EH (cell line): ENCODE measurements at places on chromosomes 3 and 15.

GRCh38 chr3:5184499-5184898 is 3.0 kb upstream of the EDEM1 start:
- no peak for DNase-seq

DNA sequence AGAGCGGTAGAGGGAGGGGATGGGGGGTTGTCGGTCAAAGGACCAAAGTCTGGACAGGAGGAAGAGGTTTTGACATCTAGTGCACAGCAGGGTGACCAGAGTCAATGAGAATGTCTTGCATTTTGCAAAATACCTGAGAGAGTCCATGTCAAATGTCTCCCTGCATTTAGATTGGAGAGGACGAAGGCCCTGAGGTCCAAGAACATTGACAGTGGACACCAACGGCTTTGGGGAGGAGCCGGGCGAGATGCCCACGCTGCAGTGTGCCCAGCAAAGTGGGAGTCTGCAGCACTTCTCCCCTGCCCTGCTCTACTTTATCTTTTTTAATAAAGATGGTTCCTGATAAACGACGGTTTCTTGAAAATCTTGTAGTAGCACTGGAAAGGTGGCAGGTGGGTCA is 67.4 kb upstream of the TAMM41 start:
- DNase-seq, result no peak

DNA sequence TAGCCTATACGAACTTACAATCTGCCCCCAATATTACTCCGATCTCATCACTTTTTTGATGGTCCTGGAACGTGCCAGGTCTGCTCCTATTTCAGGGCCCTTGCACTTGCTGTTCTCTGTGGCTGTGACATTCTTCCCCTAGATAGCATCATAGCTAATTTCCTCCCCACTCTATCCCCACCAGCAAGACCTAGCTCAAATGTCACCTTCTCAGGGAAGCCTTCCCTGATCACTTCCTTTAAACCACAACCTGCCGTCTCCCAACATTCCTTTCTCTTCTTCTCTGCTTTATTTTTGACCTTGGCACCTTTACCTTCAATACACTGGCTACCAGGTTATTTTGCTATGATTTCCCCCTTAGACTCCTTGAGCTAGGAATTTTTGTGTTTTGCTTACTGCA is 5.3 kb upstream of the SMAD6 start:
- no peak for DNase-seq

GRCh38 chr3:178231645-178232044 is 304.6 kb upstream of the KCNMB2 start:
- DNase-seq, result peak; percentile 17

DNA sequence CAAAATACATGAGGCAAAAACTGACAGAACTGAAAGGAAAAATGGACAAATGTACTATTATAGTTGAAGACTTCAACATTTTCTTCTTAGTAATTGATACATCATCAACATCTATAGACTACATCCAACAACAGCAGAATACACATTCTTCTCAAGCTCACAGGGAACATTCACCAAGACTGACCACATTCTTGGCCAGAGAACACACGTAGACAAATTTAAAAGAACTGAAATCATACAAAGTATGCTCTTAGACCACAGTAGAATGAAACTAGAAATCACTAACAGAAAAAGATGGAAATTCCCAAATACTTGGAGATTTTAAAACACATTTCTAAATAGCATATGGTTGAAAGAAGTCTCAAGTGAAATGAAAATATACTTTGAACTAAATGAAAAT is 55.1 kb upstream of the NSMCE3 start:
- DNase-seq, result no peak

- DNase-seq, result peak; percentile 52
These were observed 9.5 kb downstream of the SMAD3 start for GRCh38 chr15:67074886-67075229.

DNA sequence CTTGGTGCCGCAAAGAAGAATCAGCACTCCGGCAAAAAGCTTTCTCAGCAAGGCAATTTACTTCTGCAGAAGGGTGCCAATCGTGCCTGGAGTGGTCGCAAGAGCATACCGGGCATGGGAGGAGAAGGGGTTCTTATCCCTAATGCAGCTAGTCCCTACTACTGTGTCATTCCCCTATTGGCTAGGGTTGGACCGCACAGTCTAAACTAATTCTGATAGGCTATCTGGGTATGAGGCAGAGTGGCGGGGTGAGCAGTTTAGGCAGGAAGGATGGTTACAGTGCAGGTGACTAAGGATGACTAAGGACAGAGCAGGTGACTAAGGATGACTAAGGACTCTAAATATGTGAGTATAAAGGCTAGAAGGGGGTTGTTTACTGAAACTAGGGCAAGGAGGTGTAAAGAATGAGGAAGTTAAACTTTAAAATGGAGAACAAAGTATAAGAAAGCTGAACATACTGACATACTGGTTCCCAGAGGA is 52.9 kb downstream of the PGBD4 start:
- DNase-seq, result peak; percentile 5

GRCh38 chr3:118968111-118968510 is 66.5 kb downstream of the IGSF11 start:
- no peak for DNase-seq

- DNase-seq, result no peak
These were observed 29.2 kb downstream of the XXYLT1 start for GRCh38 chr3:195241592-195242355.

DNA sequence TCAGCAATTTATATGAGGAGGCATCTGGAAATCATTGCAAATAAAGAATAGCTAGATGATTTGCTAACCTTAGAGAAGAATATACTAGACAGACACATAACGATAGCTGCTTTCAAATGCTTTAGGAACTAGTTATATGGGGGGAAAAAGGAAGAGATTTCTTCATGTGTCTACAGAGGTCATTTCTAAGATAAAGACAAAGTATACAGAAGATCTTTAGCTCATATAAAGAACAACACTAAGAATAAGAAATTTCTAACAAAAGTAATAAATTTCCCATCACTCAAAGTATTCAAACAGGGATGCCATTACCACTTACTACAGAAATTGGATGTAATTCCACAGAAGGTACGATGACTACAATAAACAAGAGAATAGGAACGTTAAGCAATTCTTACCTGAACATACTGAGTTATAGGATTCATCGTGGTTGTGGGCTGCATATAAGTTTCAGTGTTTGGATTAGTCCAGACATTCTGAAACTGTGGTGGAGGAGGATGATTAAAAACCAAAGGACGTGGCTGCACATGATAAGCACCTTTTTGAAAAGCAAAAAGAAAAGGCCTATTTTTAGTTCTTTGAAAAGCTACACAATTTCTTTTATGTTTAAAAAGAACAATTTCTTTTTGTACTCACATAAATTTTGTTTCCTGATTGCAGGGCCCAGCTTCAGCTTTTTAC is 8.7 kb downstream of the DAZL start:
- DNase-seq, result no peak

GRCh38 chr3:127740136-127740915 is 67.6 kb downstream of the ABTB1 start:
- DNase-seq, result no peak

DNA sequence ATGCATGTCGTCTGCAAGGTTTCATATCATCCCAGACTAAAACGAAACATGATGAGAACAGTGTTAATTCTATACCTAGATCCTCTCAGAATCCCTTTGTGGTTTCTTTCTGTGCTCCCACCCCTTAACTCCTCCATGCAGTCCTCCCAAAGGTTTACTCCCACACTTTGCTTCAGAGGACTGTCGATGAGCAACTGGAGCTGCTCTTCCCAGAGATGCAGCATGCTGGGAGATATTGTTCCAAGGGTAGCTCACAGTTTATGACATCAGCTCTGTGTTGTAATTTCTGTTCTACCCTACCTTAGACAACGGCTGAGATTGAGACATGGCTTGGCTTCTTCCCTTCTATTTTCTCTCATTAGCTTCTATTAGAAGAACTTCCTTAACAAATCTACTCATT is 313.0 kb upstream of the COL8A1 start:
- DNase-seq, result no peak

DNA sequence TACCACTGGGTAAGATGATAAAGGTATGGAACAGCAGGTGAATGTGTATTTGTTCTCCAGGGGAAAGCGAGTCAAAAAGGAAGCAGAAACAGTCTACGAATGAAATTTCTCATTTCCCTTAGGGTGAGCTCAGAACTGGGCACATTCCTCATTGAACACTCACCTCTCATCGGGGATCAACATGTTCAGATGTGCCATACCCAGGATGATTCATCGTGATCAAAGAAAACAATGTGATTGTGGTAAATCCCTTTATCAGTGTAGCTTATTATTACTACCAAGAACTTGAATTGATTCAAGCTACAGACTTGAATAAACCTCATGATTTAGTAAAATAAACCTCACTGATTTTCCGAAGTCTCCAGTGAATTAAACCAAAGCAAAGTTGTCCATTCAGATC is 72.1 kb downstream of the GJD2 start:
- peak; percentile 10 for DNase-seq

DNA sequence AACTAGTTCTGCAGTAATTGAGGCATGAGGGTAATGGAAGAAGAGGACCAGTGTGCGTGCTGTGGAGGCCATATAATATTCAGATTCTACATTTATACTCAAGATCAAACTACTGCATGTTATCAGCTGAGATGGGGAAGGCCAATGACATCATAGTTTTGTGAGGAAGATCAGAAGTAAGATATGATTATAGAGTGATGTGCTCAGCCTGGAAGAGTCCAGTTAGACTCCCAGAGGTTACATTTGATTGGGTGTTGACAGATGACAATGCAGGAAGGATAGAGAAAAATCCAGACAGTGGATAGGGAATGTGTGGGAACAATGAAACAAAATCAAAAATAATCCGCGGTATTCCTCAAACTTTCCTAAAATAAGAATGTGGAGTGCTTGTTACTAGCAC is 35.4 kb downstream of the GOLIM4 start:
- DNase-seq, result peak; percentile 20

GRCh38 chr3:134397755-134398154 is 23.5 kb upstream of the AMOTL2 start:
- DNase-seq, result no peak

GRCh38 chr15:40239693-40240618 is 1.1 kb downstream of the PAK6 start:
- DNase-seq, result no peak

GRCh38 chr3:15428539-15428938 is 1.1 kb downstream of the EAF1 start:
- peak; percentile 76 for DNase-seq

- DNase-seq, result no peak
These were observed 314.6 kb downstream of the RPLP1 start for GRCh38 chr15:69767191-69767590.

DNA sequence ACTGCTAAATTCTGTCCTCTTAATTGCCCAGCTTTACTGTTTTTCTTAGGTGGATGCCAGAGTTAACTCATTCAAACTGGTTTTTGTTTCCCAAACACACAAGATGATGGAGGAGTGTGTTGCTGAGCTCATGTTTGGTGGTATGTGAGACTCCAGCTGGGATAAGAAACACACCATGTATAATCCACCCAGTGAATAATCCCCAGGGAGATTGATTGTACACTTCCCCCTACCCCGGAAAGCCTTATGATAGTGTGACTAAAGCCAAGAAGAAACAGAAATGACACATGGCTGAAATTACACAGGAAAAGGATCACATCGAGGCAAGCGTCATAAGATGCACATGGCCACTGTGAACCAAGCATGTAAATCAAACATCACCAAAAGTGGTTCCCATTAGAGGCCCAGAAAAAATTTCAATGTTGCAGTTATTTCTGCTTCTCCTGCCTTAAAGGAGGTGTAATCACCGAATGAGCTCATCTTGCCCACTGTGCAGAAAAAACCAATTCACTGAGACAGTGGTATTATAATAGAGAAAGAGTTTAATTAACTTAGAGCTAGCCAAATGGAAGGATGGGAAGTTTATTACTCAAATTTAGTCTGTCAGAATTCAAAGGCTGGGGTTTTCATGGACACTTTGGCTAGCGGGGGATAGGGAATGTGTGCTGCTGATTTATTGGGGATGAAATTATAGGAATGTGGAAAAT is 56.7 kb upstream of the MAGI1 start:
- DNase-seq, result no peak

DNA sequence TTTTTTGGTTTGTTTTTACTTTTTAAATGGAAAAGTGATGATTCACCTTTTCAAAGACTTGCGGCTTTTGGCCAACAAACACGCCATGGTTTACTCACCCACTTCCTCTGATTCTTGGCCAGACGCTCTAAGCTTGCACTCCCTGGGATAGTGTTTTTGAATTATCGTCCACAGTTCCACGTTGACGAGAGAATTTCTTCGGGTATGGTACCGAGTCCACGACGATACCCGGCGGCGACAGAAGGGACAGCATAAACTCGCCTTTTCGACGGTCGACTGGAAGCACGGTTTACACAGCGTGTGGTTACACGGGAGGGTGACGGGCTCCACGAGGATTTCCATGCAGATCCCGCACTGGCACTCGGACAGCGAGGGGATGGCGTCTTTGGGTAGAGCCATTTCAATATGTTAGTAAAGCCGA is 783 bp downstream of the RNF168 start:
- peak; percentile 88 for DNase-seq

- no peak for DNase-seq
These were observed 115.4 kb upstream of the PTPRG start for GRCh38 chr3:61445924-61446323.
